Stimulated activated CD8-positive, alpha-beta memory T cell treated with anti-CD3 and anti-CD28 coated beads, Interleukin-4, amount 100 ng/mL, for 48 hours (primary cell): ENCODE measurements at places on chromosomes 5 and 9.
A peak's percentile ranks its signal among the peaks of the same experiment; 100 is the strongest.

- no peak for DNase-seq
Measured at GRCh38 chr5:148776780-148777179, 49.6 kb upstream of the ADRB2 start.

- no peak for DNase-seq
Measured at GRCh38 chr5:57386958-57387357, 95.7 kb downstream of the ACTBL2 start.

GRCh38 chr5:136734628-136735027, 369.3 kb upstream of the TRPC7 start:
- no peak for DNase-seq

DNA sequence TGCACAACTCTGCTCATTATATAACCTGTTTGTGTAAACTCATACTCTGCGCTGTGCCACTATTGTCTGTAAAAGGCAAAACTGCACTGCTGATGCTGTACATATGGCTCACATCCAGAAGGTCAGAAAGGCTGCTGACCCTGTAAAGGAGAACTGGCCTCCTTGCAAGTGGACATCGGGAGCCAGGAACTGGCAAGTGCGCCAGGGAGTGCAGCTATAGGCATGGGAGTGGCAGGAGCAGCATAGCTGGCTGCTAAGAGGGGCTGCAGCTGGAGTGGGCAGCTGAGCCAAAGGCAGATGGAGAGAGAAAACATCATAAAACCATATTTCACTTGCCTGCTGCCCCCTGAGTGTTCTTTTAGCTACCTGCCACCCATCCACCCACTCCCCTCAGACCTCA, 2183.4 kb upstream of the ACO1 start:
- no peak for DNase-seq

DNA sequence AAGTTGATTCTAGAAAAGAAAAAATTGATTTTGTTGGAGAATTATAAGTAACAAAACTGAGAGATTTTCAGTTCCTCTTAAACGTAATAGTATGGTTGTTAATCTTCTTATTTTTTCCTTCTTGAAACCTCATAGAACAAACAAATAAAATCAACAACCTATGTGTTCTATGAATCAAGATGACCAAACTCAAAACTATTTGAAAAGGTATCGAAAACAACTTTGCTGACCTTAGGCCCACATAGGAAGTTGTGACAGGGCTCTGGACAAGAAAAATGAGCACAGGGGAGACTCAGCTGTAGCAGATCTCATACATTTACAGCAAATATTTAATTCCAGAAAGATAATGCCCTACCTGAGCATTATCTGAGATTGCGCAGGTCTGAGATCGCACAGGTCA, 169.4 kb upstream of the CCNH start:
- DNase-seq: no peak

DNA sequence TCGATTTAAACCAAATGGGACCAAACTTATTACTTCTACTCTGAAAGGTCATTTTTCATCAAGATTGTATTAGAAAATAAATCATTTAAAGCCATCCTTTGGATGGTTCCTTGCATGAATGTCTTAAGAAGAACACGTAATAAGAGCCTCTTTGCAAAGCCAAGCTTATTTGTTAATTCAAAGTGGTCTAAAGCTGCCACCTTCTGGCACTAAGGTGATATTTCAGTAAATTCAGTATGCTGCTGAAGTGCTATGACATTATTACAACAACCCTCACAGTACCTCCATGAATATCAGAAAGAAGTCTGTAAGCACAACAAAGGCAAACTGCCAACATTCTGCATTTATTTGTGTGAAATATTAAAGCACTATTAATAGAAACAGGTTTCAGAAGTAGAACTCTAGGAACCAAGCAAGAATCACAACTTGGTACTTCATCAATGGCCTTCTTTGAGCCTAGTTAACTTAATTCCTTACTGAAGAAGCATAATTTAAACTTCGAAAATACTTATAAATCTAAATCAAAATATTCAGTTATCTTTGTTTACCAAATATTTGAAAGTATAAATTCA, 53.1 kb upstream of the TYRP1 start:
- no peak for DNase-seq

DNA sequence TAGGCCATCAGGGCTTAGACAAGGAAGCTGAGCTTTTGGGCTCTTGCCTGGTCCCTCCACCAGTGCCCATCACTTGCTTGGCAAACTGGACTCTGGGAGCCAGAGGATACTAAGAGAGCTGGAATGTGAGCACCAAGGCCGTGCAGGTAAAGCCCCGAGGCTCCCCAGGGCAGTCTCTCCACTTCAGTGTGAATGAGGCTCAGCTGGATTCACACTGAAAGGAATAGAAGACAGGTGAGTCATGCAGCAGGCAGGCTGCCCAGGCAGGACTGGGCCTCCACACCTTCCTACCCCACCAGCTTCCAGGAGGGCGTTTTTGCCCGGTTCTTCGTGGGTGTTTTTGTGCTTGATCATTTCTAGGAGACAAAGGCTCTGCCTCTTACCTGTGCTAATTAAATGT, 7.3 kb upstream of the CTSV start:
- no peak for DNase-seq

GRCh38 chr9:86749894-86750255, 197.4 kb downstream of the GAS1 start:
- DNase-seq: no peak

DNA sequence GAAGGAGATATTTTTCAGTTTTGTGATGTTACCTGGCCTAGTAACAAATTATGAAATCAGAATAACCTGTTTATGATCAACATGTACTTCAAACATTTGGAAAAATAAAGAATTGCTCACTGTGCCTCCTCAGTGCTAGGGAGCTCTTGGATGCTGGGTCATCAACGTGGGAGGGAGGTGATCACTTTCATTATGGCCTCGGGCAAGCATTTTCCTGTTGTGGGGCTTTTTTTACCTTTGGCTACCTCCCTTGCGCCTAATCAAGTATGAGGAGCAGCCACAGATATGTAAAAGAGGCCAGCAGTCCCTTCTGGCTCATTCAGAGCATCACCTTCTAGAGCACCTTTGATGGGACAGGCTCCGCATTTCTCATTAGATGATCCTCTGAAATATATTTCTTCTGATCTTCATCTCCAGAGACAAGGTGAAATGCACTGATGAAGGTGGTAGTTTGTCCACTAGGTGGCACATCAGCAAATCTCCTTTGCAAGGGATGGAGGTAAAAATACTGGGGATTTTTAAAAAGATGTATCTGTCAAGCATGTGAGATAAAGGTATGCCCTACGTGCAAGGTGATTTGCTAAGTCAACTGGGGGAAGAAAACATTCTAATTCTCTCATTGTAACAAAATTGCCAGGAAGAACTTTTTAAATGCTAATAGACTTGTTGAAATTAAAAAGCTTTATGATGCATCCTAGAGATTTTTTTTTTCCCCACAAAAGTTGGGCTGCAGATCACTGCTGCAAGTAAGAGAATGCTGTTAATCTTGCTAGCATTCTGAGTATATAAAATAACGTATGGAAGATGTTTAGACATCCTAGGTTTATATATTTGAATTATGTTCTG, 218.2 kb downstream of the MAST4 start:
- DNase-seq: peak; percentile 58
